Choroid plexus epithelial cell (primary cell): ENCODE measurements at places on chromosomes 7 and 10.
A peak's percentile ranks its signal among the peaks of the same experiment; 100 is the strongest.

GRCh38 chr10:36423821-36424248 is 701.6 kb upstream of the ANKRD30A start:
- peak; percentile 43 for DNase-seq

- DNase-seq = no peak
Measured at GRCh38 chr10:17662193-17663138, 18.5 kb downstream of the STAM start.

DNA sequence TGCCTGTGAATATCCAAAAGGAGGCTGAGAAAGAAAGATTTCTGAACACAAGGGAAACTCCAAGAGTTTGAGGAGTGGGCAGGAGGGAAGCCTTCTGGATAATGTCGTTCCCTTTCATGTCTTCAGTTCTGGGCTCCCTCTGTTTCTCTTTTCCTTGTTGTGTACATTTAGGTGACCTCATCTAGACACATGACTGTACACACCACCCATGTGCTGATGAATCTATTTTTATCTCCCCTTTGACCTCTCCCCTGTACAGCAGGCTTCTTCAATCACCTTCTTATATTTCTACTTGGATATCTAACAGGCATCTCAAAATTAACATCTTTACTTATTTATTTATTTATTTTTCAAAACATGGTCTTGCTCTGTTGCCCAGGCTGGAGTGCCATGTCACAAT is 363.1 kb downstream of the GATA3 start:
- no peak for DNase-seq

GRCh38 chr7:314853-315252 is 24.9 kb downstream of the FOXL3 start:
- DNase-seq = no peak

DNA sequence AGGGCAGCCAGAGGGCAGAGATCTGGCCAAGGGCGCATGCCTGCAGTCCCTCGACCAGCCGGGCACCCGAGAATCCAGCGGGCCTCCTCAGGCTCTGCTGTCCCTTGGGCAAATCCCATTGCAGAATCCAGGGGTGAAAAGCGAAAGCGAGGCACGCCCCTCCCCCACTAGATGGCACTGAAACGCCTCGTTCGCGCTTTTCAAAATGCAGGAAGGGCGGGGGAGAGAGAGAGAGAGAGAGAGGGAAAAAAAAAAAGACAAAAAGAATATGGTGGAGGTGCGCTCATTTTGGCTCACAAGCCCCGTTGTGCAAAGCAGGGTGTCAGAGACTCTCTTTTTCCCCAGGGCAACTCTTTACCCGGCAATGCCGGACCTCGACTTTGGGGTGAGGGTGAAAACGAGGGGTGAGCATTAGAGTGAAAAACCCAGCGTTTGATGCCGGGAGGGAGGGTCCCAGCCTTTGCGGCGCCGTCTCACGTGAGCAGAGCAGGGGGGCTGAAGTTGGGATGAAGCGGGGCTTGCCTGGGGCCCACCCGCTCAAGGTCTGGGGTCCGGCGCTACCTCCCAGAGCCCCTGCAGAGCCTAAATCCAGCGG is 2.5 kb upstream of the TMEM178B start:
- peak; percentile 23 for DNase-seq

GRCh38 chr7:128194533-128195282 is 46.4 kb upstream of the LEP start:
- DNase-seq = no peak

DNA sequence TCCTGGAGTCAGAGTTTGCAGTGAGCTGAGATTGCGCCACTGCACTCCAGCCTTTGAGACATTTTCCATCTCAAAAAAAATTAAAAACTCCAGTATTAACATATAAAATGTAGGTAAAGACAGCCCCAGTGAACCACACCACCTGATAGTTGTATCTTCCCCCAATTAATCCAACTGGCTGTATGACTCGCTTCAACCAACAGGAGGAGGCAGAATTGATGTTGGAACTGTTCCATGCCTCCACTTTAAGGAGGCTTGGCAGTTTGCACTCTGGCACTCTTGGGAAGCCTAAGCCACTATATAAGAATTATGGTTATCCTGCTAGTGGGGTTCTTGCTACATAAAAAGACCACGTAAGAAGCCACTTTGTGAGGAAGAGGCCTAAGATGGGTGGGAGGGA is 72.7 kb downstream of the STK17A start:
- no peak for DNase-seq

- no peak for DNase-seq
Measured at GRCh38 chr10:62870866-62871265, 54.7 kb upstream of the EGR2 start.

- DNase-seq = no peak
Measured at GRCh38 chr10:133466683-133467275, 13.0 kb downstream of the SCART1 start.

GRCh38 chr7:135620980-135621850 is 41.1 kb upstream of the STMP1 start:
- DNase-seq = peak; percentile 94

- DNase-seq = peak; percentile 75
Measured at GRCh38 chr7:134724606-134725005, 54.8 kb upstream of the CALD1 start.

GRCh38 chr7:66727058-66727457 is 13.5 kb upstream of the RABGEF1 start:
- no peak for DNase-seq

GRCh38 chr10:69996611-69997010 is 56.0 kb upstream of the MACROH2A2 start:
- DNase-seq = no peak

DNA sequence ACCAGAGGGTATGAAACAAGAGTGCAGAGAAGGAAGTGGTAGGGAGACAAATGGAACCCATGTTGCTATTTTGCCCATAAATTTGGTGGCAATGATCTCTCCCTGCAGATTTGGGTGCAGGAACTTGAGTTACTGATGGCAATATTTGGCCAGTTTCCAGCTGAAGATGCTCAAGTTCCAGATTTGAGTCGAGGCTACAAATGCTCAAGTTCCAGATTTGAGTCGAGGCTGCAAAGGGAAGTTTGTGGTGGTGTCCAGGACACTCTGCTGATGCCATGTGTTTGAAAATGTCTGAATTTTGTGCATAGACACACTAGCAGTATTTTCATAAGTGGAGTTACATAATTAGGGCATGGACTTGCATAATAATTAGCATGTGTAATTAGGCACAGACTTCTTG is 40.8 kb downstream of the TBXAS1 start:
- DNase-seq = no peak

DNA sequence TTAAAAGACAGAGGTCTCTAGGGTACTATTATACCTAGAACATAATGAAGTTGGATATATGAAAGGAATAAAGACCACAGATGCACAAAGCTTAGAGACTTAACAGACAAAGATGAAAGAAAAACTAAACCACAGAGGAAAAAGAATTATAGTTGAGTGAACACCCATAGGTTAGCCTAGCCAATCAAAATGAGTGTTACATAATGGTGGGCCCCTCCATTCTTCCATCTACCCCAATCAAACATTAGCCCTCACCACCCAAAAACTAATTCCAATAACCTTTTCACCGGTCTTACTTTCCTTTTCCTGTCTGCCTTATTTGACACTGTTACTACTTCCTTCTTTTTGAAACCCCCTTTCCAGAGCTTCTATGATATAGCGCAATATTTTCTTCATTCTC is 130.1 kb downstream of the ELMO1 start:
- DNase-seq = no peak

- no peak for DNase-seq
Measured at GRCh38 chr7:69104023-69104422, 494.3 kb upstream of the AUTS2 start.

- no peak for DNase-seq
Measured at GRCh38 chr7:20201380-20201779, 15.8 kb downstream of the MACC1 start.

DNA sequence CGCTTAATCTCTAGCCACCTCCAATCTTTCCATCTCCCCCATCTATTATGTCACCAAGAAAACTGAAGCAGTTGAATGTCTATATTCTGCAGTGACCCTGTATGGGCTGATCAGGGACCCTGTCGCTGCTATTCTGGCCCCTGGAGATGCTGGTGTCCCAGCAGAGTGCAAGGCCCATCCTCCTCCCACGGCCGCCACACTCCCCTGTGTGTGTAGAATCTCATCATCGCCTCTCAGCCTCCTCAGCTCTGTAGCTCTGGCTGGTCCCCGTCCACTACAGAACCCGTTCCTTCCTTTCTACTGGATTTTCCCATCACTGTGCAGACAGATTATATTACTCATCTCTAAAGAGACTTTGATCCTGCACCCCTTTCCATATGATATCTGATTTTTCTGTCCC is 235.8 kb upstream of the PFKP start:
- DNase-seq = no peak

DNA sequence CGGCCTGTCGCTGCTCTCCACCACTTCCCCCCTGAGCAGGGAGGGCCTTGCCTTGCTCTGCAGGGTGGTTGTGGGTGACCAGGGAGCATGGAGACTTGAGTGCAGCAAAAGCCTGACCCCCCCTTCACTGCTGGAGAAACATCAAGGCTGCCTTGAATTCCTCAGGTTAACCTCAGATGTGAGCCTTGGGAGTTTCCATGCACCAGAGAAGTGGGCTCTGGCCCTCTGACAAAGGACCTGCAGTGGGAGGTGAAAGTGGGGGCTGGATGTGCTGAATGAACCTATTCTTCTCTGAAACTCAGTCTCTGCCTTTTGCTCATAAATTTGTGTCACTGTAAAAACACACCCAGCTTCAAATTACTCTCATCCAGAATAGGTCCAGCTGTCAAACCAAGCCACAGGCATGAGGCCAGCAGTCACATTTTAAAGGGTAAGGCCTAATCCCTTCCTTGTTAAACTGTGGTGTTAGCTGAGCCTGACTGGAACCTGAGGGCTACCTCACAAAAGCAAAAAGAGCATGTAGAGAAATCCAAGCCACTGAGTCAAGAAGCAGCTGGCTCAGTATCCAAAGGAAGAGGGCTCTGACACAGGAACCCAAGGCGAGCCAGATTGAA is 356.8 kb downstream of the CCSER2 start:
- DNase-seq = no peak

DNA sequence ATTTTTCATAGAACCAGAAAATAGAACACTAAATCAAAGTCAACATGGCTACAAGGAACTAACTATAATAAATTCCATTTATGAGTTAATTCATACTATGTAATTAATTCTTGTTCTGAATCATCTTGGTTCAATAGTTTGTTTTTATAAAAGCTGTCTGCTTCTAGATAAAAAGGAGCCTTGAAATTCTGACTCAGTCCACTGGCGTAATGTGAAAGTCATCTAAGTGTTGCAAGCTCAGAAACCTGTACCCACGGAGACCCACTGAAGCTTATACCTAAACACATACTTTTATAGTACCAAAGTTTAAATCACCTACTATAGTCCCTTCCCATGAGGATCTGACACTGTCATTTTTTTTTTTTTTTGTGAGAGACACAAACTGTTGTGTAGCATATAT is 489.4 kb downstream of the SEMA3D start:
- peak; percentile 94 for DNase-seq

DNA sequence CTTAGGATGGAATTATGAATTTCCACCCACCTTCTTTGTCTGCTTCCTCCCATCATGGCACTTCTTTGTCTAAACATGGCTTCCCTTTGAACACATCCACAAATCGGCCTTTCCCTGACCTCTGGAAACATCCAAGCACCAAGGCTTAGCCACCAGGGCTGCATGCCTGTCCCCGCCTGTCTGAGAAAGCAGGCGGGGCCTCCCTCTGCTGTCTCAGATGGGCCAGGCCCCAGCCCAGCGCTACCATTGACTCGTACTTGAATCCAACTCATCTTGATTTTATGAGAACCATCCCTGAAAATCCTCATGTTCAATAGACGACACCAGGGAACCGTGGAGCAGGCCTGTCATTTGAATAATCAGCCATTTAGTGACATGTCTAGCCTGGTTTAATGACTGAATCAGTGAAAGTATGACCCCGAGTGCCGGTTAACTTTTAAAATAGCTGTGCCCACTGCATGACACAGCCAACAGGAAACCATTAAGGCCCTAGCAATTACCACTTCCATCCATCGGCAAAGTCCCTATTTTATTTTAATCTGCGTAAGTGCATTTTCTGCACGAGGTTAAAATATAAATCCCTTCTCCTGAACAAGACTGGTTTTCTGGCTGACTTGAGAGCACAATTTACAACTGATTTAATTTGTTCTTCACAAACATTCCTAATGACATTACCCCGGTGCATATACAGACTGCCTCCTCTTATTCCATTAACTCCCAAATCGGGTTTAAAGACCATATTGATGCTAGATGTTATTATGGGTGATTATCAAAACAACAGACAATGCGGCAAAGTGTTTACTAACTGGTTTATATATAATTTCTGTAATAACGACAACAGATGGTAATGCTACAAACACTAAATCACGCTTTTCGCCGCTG is 194.7 kb downstream of the BUB3 start:
- no peak for DNase-seq

DNA sequence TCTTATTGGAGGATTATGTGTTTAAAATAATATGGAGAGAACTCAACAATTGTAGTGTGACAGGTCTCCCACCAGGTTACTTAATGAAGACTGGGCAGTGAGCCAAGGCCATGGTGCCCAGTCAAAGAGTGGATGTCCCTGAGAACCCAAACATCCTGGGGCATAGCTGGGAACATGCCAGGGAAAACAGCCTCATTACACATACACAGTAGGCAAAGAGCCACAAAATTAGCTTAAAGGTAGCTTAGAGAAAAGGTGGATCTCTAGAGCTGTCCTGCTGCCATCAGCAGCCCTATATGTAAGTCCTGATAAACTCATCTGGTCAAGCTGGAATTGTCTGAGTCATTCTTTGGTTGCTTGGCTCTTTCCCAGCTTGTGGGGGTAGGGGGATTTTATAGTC is 287.8 kb downstream of the PHF14 start:
- no peak for DNase-seq

GRCh38 chr10:4315551-4315950 is 510.5 kb upstream of the AKR1E2 start:
- peak; percentile 85 for DNase-seq

DNA sequence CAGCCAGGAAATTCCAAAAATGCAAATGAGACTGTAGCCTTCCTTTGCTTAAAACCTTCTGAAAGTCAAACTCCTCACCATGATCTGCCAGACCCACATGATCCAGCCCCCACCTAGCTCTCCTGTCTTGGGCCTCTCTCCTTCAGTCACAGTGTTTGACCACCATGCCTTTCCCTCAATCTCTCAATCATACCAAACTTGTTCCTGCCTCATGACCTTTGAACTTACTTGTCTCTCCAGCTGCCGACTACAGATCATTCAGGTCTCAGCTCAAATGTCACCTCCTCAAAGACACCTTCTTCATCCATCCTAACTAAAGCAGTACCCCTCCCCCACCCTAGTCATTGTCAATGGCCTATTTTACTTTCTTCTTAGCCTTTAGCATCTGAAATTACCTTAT is 9.3 kb upstream of the ADD3 start:
- no peak for DNase-seq

DNA sequence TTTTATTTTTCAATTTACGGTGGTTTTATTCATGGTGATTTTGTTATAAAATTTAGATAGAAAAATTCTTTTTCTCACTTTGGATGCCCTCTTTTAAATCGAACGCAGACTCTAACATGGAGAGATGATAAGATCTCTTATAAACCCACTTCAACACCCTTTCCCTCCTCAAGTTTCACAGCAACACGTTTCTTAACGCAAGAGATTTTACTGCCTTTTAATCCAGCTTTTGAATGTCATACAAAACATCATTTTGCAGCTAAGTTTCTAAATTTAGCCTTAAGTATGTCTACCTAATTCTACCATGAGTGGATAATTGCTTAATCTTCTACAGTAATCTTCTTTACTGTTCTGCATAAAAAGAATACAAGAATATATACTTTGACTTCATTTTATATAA is 70.0 kb downstream of the SEMA3C start:
- no peak for DNase-seq

GRCh38 chr10:49651039-49651835 is 28.2 kb upstream of the C10orf53 start:
- no peak for DNase-seq

GRCh38 chr10:112848868-112849430 is 101.1 kb upstream of the TCF7L2 start:
- no peak for DNase-seq
